Dermis microvascular lymphatic vessel endothelial cell (primary cell): ENCODE measurements at places on chromosomes 5 and 9.

DNA sequence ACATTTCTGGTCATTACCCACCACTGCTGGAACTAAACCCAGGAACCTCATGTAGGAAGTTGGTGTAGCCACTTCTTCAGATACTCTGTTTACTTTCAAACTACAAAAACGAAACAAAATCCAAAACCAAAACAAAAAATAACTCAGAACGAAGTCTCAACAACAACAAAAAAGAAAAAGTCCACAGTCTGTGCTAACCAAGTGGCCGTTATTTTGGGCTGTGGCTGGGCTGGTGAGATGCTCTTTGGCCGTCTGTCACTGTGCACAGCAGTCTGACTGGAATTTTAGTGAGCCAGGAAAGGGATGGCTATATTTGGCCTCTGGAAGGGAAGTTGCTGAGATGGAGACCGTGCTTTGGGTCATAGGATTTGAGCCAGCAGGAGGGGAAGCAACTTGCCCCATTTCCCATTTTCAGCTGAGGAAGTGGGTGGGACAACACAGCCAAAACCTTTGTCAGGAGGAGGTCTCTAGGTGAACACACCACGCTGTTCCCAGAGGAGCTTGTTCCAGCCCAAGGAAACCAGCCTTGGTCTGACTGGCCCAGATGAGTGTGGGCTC lies 334.1 kb downstream of the ZSWIM6 start:
- no peak for DNase-seq

- DNase-seq = peak; percentile 40
These were observed 53.1 kb upstream of the TYRP1 start for GRCh38 chr9:12640016-12640587.

- DNase-seq = no peak
These were observed 69.9 kb upstream of the SPTLC1 start for GRCh38 chr9:92185096-92185495.

- DNase-seq = no peak
These were observed 413.4 kb downstream of the ANXA1 start for GRCh38 chr9:73565026-73565425.

DNA sequence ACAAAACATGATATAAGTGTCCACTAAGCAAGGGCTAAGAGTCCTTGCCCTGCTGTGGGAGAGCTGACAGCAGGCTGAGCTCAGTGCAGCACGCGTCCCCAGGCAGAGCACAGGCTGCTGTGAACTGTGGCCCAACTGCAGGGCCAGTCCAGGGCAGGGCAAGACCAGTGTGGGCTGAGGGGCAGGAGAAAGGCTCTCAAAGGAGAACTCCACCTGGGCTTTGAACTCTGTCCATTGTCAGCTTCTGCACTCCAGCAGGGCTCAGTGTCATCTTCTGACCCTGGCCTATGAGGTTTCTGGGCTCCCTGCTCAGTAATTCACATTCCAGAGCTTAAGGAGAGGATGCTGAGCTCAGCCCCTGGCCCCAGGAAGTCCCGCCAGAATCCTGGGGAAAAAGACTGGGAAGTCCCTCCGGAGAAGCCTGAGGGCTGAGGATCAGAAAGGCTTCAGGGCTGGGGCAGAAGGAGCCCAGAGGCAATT lies 37.4 kb downstream of the LHFPL2 start:
- no peak for DNase-seq
